ENCODE measurements at places on chromosomes 2 and 18.

- DNase-seq = no peak
Observed at GRCh38 chr2:182509216-182509615, 82.4 kb upstream of the PDE1A start.

GRCh38 chr2:219109471-219109870, 48.8 kb upstream of the IHH start:
- DNase-seq = no peak

DNA sequence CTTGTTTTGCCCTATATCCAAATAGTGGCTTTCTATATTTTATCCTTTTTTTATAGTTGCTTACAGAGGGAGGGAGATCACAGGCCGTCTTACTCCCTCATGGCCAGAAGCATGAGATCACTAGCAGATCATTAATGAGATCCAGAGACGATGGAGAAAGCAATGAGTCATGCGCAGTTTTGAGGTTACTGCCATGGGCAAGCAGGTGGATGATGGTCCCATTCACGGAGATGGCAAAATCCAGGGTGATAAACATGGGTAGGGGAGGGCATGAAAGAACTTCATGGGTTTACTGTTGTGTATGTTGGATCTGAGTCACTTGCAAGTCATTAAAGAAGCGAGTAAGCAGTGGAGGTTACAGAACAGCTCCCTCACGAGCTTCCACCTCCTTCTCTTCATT, 60.4 kb downstream of the C18orf63 start:
- DNase-seq = no peak

DNA sequence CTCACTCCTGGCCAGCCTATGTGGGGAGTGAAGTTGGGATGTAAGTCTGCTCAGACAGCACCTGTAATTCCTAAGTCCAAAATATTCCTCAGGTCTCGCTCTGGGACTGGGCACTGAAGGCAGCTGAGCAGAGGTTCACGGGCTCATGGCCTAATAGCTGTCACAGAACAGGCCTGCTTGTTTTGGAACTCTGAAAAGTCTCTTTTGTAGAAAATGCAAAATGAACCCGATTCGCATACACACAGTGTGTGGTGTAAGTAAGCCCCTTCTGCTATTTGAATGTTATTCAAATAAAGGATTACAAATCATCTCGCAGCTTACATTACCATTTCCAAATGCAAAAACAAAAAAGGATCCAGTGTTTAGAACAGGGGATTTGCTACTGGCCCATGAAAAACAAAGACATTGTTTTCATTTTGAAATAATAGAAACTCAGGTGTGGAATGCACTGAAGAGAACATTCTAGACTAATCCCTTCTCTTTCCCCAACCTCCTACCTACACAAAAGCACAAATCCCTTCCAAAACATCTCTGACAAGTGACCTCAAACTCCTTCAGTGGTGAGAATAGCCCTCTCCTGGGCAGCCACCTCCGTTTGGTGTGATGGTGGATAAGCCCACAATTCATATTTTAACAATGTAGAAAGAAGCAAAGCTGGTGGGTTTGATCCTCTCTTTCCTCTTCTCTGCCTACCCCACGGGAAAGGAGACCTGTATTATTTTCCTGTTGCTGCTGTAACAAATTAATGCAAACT, 118.3 kb upstream of the NCK2 start:
- DNase-seq = no peak

DNA sequence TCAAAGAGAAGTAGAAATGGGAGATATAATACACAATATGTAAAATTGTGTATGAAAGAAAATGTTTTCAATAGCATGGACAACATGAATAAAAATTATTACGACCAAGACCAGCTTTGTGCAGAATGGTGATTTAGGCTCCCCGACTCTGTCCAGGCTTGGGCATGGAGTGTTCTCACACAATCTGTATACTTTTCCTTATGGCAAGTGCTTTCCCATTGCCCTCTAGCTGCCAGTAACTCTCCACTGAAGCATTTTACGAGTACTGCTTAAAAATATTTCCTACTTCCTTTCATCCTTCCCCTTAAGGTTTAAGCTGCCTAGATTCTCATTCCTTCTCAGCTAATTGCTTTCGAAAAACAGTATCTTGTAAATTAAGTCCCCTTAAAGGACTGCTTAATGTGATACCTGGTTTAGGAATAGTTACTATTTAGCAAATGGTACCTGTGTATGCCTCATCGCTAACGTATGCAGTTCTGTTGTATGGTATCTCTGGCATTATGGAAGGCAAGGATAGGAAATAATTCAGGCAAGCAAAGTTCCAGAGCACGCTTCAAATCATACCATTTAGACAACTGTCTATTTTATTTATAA, 714.6 kb downstream of the ERBB4 start:
- DNase-seq = no peak

DNA sequence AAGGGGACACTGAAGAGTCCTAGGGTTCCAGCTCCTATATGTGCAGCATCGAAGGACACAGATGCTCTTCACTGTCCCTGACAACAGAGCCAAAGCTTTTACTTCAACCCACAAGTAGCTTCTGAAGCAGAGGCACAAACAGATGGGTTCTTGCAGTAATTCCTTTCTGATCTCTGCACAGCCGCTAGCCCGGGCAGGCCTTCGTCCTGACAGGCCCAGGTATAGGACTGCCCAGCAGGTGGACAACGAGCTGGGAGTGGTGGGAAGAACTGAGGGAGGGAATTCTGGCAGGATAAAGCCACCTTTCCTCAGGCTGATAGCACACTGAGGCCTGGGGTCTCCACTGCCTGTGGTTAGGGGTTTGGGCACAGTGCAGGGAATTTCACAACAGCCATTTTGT, 94.8 kb downstream of the RHOB start:
- DNase-seq = no peak
